ENCODE measurements at places on chromosomes 6 and 20.

- DNase-seq, result peak; percentile 11
These were observed 137.9 kb downstream of the RPS12 start for GRCh38 chr6:132952031-132952867.

- DNase-seq, result peak; percentile 36
These were observed 128.8 kb downstream of the EDN1 start for GRCh38 chr6:12418946-12419345.

GRCh38 chr20:57220337-57221145 is 45.9 kb downstream of the BMP7 start:
- no peak for DNase-seq

DNA sequence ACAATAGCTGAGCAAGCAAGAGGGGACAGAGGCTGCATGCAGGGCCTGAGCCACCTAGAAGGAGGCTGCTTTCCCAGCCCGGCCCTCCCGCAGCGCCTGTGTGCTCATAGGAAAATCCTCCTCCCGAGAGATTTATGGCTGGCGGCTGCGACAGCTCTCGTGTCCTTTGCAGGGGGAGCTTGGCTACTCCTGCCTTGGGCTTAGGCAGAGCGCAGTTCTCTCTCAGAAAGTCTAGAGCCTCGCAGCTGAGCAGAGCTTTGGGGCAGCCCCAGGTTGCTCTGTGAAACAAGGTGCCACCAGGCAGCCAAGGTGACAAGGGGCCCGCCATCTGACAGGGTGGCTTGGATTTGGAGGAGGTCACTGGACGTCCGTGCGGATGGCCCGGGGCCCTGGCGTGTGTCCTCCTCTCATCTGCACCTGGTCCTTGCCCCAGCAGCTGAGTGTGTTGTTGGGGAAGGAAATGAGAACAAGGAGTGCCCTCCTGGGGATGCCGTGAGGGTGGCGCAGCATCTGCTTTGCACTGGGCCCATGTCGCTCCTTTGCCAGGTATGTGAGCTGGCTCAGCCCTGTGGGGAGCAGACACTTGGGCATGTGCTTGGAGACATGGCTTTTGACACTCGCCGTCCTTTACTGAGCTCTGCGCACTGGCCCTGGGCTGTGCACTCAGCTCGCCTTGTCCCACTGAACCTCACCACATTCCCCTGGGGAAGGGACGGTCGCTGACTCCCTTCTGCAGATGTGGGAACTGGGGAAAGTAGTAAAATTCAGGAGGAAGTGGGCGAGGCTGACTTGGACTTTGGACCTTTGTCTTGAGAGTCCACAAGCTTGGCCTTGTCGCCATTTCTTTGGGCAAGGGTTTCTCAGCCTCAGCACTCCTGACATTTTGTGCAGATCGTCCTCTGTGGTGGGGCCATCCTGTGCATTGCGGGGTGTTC is 41.9 kb downstream of the EDN3 start:
- no peak for DNase-seq

DNA sequence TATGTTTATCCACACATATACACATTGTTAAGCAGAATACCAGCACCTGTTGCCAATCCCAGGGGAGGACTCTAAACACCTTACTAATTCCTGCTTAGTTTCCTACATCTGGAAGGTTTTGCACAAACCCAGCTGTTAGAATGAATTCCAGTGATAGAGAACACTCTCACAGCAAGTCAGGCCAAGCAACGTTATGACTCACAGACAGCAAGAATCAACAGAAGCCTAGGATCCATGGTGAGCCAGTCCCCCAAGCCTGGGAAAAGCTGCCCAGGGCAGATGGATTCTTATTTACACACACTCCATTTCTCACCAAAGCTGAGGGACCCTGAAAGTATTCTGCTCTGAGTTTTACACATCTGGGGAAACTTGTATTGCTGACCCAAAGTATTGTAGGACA is 291.7 kb downstream of the SLC35F1 start:
- peak; percentile 68 for DNase-seq

- peak; percentile 81 for DNase-seq
These were observed 1.3 kb downstream of the C20orf144 start for GRCh38 chr20:33663161-33664084.

- no peak for DNase-seq
These were observed 43.9 kb downstream of the TRPC4AP start for GRCh38 chr20:35048739-35049138.

DNA sequence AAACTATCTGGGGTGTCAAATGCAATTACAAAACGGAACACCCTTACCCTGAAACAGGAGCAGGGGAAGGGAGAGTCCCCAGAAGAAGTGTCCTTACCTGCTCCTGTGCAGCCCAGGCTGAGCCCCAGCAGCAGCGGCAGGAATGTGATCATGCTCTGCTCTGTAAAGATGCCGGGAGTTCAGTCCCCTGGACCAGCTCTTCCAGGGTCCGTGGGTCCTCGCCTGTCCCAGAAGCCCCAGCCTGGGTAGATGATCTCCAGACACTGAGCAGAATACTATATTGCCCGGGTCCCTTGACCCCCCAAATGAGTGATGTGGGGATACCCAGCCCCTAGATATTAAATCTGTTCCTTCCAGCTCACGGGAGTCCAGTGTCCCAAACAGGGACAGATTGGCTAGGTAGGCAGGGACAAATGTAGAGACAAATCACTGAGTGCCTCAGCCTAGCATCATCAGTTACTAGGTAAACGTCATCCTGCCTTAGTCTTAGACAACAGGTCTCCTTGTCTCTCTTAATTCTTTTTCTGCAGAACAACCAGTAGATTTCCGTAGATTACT is at the start of gene HLA-DMB:
Gene HLA-DMB, minus strand, starts transcription at position 373 of the 558 bp plus-strand sequence. Its CDS starts 221 bp downstream, at position 152.
- peak; percentile 84 for DNase-seq

- DNase-seq, result no peak
These were observed 94.9 kb upstream of the C6orf118 start for GRCh38 chr6:165404296-165404695.

DNA sequence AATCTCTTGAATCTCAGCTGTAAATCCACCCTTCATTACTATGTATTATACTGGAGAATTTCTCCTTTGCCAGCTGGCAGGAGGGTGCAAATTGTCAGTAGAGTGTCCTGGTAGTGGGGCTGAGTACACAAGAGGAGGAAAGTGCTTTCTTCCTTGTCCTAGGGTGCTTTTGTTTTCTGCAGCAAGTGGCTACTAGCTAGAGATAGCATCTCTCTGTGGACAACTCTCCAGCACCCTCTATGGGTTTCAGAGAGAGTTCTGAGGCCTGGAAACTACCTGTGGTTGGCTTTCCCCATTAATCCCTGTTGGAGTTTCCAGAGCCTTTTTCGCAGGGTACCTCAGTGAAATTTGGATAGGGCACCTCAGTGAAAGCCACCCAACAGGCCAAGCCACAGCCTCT is 422.5 kb upstream of the RGS17 start:
- peak; percentile 52 for DNase-seq

GRCh38 chr6:118509009-118509617 is 39.0 kb upstream of the PLN start:
- peak; percentile 47 for DNase-seq

DNA sequence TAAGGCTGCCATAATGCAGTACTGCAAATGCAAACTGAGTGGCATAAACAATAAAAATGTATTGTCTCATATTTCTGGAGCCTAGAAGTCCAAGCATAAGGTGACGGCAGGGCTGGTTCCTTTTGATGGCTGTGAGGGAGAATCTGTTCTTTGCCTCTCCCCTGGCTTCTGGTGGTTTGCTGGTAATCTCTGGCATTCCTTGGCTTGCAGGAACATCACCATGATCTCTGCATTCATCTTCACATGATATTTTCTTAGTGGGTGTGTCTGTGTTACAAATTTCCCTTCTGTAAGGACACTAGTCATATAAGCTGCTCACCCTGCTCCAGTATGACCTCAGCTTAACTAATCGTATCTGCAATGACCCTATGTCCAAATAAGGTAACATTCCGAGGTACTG is 1104.2 kb upstream of the CITED2 start:
- DNase-seq, result no peak

GRCh38 chr6:152296648-152297376 is 340.4 kb downstream of the SYNE1 start:
- no peak for DNase-seq

DNA sequence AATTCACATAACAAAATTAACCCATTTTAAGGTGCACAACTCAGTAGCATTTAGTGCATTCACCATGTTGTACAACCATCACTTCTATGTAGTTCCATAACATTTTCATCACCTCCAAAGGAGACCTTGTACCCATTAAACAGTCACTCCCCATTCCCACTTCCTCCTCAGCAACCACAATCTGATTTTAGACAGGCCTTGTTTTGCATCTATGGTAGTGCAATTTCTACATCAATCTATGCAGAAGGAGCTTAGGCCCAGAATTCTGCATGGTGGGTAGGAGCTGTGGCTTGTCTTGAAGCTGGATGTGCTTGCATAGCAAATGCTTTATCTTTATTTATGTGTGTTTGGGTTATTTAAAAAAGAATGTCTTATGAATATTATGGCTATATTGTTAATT is 13.5 kb upstream of the HLA-DQA1 start:
- no peak for DNase-seq

DNA sequence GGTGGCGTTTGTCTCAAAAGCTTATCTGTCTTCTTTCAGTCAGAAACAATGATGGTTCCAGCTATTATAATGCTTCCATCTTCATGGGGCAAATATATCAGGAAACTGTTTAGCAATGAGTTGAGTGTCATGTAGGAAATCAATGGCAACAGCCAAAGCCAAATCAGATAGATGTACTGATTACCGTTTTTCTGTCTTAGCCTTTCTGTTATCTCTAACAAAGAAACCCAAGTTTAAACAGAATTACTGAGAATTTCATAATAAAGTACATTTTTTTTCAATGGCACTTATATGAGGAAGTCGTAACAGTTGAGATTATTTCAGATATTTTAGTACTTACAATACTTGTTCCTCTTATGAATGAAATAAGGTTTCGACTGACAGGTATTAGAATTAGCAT is 1.2 kb downstream of the NOX3 start:
- DNase-seq, result no peak

DNA sequence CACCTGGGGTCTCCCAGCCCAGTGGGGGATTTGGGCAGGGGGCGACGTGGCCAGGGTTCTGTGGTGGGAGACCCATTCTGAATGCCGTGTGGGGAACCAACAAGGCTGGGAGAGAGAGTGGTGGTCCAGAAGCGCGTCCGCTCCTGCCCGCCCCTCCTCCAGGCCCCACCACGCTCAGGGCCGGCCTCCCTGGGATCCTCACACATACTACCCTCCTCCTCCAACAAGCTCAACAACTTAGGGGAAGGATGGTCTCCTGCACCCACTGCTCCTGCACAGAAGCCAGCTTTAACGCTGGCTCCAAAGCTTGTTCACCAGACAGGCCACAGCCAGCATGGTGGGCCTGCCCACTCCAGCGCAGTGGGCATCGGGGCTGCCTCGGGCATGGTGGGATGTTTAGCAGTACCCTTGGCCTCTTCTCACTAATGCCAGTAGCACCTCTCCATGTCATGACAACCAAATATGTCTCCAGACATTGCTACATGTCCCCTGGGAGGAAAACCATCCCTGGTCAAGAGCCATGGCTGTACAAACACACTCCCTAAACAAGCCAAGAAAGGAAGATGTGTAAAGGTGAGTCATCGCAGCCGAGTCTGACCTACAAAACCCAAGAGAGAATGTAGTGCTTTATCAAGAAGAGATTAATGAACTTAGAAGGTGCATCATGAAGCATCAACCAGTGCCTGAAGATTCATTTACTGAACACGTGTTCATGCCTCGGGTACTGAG is 75.7 kb downstream of the BMP7 start:
- peak; percentile 6 for DNase-seq

GRCh38 chr6:37463110-37463509 is 30.1 kb downstream of the CMTR1 start:
- DNase-seq, result no peak

DNA sequence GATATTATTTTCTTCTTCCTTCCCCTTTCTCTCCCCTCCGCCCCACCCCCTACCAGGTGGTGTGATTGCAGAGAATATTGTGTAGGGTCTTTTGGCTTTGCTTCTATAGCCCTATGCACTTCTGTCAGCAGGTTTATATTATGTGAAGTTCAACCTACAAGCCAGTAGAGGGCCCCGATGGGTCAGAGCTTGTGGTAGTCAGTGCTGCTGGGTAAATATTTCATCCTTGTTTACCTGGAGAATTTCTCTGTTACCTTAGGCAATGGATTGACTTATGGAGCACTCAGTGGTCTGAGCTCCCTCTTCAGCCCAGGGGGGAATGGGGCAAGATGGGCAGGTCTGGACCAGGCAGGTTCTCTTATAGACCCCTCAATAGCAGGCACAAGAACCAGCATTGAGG is 720.9 kb downstream of the GRIK2 start:
- DNase-seq, result peak; percentile 63

DNA sequence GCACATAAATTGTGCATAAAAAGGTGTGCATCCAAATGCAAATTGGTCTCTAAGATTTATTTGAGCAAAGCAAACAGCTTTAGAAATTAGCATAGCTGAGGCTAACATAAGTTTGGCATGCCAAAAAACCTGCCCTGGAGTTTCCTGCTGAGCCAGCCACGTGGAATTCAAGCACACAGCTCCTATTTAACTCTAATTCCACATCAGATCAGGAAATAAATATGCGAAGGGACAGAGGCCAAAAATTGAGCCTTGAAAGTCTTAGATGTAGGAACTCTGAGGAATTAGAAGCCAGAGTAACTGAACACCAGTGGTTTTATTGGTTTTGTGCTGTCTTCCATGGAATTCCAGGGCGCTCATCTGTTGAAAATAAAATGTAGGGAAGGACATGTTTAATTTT is 19.6 kb downstream of the SOBP start:
- peak; percentile 23 for DNase-seq

- DNase-seq, result no peak
These were observed 57.8 kb upstream of the ZFAND3 start for GRCh38 chr6:37761554-37762271.

- DNase-seq, result no peak
These were observed 98.6 kb downstream of the OGFRL1 start for GRCh38 chr6:71387179-71387578.

- no peak for DNase-seq
These were observed 969.7 kb downstream of the KIF16B start for GRCh38 chr20:15603506-15603905.

GRCh38 chr20:20373091-20373571 is 5.2 kb downstream of the INSM1 start:
- peak; percentile 66 for DNase-seq

DNA sequence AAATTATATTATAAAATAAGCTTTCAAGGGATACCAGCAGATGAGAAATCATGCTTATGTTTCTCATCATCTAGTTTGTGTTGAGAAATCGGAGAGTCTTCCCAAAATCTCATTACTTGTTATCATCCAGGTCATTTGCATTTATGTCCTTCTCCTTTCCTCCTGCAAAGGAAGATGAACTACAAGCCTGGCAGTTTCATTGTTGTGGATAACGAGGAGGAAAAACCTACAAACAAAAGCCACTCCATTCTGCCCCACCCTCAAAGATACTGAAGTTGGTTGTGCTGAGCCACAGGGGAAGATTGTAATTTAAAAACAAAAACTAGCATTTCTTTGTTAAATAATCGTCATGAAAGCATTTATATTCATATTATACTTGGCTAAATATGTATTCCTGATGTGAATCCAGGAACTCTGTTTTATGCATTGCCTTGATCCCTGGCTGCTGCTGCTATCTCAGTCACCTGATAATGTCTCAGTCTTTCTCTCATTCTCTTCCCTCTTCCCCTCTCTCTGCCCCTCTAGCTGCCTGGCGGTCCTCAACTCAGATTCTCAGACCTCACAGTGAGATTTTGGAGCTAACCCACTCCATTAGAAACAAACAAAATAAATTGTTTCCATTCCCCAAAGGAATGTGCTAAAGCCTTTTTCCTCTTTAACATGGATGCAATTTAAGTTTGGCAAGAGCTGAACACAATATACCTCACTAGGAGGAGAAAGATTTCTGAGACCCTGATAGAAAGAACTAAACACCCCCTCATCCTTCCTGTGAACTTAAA is 185.3 kb downstream of the ADAT2 start:
- no peak for DNase-seq

- no peak for DNase-seq
These were observed 52.7 kb upstream of the MYB start for GRCh38 chr6:135128268-135128914.

- DNase-seq, result peak; percentile 99
These were observed 43.4 kb upstream of the ESR1 start for GRCh38 chr6:151763938-151764680.

All from epithelial cell of esophagus (primary cell).